ENCODE measurements at places on chromosomes 6 and 20.
A peak's percentile ranks its signal among the peaks of the same experiment; 100 is the strongest.

GRCh38 chr6:54291738-54292137 lies 16.5 kb upstream of the TINAG start:
- no peak for DNase-seq

GRCh38 chr6:50236164-50236563 lies 186.4 kb upstream of the DEFB112 start:
- no peak for DNase-seq

DNA sequence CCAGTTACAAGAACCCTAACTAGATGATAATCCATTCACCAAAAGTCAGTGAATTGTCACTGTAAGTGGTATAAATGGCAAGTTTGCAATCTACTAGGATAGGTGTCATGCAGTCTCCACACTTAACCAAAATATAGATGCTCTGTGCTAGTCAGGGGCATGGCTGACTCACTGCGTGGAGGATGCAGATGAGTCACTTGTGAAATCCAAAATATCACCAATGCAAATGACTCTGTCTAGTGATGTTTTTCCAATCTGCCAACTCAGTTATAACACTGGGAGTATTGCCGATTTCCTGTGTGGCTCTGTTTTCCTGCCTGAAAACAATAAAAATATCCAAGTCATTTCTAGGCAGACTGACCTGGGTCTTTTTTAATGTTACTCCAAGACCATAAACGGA lies 47.8 kb upstream of the NRSN1 start:
- DNase-seq, result no peak

GRCh38 chr6:161947371-161947770 lies 673.5 kb upstream of the AGPAT4 start:
- DNase-seq, result no peak

DNA sequence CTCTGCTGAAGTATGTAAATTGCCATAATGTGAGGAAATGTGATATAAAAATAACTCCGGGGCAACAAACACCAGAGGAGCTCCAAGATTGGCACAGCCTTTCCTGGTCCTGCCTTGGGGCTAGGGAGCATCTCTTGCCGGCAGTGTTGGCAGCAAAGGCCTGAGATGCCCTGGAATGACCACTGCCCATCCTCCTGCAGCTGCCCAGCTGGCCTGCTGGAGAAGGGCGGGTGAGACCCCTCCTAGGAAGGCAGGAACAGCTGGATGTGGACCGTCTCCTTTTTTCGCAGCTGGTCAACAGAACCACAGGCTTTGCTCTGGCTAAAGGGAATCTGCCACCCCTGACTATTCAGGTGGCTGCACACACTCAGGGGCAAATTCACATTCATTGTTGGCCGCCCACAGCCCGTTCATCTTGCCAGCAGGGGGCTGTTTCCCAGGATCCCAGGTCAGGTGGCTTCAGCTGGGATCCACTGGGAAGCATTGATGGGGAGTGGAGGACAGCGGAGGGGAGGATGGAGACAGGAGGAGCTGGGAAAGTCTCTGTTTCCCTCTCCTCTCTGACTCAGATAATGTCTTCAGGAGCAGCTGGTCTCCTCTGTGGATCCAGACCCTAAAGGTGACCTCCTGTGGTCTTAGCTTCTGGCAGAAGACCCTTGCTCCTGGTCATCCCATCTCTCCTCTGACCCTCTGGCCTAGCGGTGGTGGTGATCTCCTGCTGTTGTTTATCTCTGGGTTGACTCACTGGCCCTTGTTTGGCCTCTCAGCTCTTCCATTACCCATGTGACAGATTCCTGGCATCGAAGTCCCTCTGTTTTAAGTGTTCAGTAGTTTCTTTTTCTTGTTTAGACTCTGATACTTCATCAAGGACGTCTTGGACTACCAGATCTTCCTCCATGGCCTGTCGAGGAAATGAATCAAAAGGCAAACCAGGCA lies 336.7 kb downstream of the DHX35 start:
- DNase-seq, result no peak

- DNase-seq, result no peak
Observed at GRCh38 chr20:57593134-57593886, 26.9 kb downstream of the ZBP1 start.

GRCh38 chr6:14270925-14271788 lies 153.6 kb downstream of the CD83 start:
- no peak for DNase-seq

GRCh38 chr6:137970368-137970767 lies 103.3 kb downstream of the TNFAIP3 start:
- DNase-seq, result no peak

- DNase-seq, result no peak
Observed at GRCh38 chr20:42474646-42475045, 715.1 kb downstream of the PTPRT start.

DNA sequence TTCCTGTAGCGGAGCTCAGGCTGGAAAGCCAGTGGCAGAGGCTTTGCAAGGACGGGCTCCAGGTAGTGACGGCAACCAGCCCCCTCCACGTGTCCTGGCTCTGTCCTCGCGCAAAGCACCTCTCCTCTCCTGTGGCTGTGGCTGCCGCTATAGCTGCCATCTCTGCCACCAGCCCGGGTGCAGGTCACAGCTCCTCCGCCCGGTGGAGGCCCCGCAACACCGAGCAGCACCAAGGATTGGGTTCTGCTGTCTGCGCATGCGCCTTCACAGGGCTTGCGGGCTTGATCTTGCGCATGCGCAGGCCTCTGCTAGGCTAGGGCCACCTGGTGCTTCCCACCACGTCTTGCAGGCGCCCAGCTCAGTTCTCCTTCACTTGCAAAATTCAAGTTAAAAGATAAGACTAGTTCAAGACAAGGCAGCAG lies 625.4 kb downstream of the QKI start:
- peak; percentile 76 for DNase-seq

DNA sequence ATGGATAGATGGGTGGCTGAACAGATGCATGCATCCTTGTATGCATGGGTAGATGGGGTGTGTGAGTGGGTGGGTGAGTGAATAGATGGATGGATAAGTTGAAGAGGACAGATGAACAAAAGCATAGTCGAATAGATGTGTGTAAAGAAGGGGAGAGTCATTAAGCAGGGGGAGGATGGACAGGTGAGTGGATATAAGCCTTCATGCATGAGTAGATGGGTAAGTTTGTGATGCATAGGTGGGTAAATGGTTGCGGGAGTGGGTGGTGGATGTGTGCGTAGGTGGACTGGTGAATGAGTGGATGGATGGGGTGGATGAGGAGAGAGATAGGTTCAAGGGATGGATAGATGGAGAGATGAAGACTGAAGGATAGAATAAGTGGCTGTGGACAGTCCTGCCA lies 29.6 kb downstream of the HLA-DPB1 start:
- DNase-seq, result no peak

DNA sequence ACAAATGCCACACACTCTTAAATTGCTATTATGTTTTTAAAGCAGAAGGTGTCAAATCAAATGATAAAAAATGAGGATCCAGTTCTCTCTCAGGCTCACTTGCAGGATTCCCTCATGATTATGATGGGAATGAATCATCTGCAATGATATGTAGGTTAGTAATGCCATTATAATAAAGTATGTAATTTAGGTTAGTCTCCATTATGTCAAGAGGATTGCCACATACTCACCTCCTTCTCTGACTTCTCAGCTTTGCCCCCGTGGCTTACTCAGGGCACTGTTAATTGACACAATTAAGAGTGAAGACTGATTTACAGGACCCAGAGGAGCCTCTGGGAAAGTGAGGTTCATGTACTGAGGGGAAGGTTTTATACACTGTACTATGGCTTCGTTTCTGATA lies 591.7 kb upstream of the NRSN1 start:
- no peak for DNase-seq

DNA sequence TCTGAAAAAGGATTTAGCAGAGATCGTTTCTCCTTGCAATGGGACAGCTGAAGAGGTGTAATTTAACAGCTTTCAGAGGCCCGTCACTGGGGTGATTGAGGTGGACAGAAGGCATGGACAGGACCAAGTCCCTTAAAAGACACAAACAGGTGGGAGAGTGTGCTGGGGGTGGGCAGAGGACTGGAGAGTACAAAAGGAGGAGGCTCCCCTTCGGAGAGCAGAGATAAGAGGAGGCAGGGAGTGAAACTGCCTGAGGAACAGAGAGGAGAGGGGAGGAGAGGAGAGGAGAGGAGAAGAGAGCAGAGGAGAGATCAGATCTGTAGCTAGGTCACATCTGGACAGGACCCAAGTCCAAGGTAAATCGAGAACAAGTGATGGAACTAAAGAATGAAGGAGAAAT lies 48.6 kb upstream of the PKHD1 start:
- no peak for DNase-seq

DNA sequence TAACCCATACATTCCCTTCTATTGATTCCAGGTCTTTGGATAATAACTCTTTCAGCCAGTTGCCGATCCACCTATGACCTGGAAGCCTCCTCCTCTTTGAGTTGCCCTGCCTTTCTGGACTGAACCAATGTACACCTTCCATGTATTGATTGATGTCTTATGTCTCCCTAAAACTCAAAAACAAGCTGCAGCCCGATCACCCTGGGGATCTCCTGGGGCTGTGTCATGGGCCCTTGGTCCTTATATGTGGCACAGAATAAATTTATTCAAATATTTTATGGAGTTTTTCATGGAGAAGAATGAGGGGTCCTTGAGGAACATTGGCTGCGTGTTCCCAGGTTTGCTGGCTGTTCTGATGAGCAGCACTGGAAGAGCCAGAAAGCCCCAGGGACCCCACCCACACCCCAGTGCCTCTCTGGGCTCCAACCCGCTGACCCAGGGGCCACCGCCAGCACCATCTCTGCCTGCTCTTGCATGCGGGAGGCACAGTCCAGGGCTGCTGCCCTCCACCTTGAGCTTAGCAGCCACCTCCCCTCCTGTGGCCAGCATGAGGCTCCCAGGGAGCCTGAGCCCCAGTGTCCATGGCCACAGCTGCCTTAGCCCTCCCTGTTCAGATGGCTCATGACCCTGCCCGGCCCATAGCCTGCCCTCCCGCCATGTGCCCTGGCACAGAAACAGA lies 36.5 kb upstream of the CST7 start:
- DNase-seq, result no peak

DNA sequence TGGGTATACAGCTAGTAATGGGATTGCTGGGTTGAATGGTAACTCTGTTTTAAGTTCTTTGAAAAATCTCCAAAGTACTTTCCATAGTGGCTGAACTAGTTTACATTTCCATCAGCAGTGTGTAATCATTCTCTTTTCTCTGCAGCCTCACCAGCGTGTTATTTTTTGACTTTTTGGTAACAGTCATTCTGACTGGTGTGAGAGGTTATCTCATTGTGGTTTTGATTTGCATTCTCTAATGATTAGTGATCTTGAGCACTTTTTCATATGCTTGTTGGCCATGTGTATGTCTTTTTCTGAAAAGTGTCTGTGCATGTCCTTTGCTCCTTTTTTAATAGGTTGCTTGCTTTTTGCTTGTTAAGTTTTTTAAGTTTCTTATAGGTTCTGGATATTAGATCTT lies 194.2 kb upstream of the PHACTR1 start:
- DNase-seq, result no peak

GRCh38 chr20:57205606-57206219 lies 60.7 kb downstream of the BMP7 start:
- no peak for DNase-seq

GRCh38 chr6:35063701-35064280 lies 77.3 kb downstream of the TCP11 start:
- no peak for DNase-seq

GRCh38 chr6:169841907-169842606 lies 90.6 kb downstream of the ERMARD start:
- DNase-seq, result no peak

DNA sequence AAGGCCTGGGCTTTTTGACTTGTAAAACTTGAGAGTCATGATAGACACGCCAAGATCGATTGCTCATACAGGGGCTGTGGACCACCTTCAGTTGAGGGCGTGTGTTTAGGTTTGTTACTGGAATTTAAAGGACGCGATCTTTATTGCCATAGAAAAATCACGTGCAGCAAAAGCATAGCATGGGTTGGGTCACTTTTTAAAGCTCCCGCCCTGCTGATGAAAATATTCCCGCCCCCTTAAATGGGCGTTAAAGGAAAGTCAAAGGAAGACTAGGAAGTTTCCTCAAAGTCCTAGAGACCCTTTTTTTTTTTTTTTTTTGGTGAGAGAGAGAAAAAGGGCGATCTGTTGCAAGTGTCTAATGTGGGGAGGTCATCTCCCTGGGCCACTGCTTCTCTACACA lies 23.1 kb downstream of the TFAP2A start:
- DNase-seq, result no peak

DNA sequence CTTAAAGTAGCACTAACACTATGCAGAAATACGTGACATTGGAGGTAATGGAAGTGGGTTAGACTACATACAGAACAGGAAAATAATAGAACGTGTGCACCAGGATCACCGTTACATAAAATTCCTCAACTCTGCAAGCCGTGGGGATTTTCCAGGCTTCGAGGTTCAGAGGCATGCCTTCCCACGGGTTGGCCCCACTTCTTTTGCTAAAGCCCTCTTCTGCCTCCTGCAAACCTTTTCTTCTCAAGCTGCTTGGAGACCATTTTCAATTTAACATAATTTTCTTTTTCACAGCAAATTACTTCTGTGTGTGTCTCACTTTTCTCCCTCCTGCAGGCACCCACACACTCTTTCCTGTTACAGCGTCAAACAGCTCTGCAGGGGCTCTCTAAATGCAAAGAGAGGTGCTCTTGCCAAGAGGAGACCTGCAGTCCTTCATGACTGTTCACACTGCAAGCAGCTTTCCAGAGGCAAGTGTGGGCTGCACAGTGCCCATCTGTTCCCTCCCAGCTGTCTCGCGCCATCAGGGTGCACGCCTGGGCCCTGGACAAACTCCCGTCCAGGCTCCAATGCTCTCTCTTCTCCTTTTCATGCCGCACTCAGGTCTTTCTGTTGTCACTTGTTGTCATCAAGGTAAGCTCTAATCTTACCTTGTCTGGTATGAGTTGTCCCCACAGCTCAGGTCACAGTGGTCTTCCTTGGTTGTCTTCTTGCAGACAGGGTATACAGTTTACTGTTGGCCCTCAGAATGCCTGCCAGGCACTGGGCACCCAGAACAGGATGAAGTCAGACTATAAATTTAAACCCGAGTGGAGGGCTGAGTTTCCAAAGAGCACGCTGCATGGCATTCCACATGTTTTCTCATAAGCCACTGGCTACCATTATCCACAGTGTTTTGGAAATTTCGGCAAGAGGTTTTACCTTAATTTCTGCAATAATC lies 164.8 kb upstream of the GGTLC1 start:
- no peak for DNase-seq

- no peak for DNase-seq
Observed at GRCh38 chr6:14502551-14502950, 385.0 kb downstream of the CD83 start.

- DNase-seq, result peak; percentile 60
Observed at GRCh38 chr6:45422503-45423110, 44.9 kb upstream of the SUPT3H start.
